ENCODE measurements at places on chromosomes 3 and 15.

DNA sequence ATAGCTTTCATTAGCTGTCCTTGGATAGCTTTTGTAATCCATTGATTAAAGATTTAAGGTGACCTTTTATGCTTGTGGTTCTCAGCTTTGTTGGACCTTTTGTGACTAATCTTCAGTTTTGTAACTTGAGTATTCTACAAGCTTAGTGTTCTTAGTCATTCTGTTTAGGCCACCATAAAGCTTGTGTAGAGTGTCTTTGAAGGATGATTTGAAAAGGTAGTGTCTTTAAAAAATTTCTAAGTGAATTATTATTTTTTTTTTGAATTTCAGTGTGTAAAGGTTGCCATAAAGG is 7.5 kb downstream of the MORF4L1 start:
- DNase-seq, result no peak

DNA sequence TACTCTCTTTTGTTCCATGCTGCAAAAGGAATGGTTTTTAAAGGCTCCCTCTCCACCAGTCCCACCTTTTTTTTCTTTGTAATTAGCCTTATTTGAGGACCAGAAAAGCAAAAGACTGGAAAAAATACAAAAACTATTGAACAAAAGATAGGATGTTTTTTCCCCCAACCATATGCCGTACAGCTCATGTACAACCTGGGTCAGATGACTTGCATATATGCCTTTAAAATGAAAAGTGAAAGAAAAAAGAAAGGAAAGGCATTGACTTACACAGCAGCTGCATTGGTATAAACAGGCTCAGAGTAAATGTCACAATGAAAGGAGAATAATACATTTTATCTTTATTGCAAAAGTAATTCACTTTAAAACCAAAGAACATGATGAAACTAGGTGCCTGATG is 69.5 kb upstream of the CMC1 start:
- DNase-seq, result no peak

DNA sequence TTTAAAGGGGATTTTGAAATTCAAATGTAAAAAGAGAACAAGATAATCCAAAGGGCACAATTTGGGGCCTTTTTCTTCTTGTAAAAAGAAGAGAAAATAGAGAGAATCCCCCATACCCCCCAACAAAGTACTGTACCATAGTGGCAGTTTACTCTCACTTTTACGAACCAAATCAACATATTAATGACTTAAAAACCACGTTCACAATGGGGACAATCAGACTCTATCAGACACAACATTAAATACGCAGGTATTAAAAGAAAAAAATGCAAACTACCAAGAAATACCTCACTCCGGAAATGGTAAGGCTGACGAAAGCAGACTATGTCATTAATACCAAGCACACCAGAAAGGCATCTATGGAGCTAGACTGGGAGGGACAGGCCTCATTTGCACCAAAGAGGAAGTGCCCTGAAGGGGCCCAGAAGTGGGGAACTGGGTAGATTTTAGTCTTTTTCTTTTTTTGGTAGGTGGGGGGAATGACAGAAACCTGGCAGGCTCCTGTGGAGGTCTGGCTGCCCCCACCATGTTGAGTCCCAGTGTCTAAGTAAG is 134.3 kb downstream of the TIGIT start:
- no peak for DNase-seq

- no peak for DNase-seq
Measured at GRCh38 chr15:99439524-99439835, 126.3 kb upstream of the MEF2A start.

- no peak for DNase-seq
Measured at GRCh38 chr3:28612232-28612631, 263.6 kb upstream of the AZI2 start.

DNA sequence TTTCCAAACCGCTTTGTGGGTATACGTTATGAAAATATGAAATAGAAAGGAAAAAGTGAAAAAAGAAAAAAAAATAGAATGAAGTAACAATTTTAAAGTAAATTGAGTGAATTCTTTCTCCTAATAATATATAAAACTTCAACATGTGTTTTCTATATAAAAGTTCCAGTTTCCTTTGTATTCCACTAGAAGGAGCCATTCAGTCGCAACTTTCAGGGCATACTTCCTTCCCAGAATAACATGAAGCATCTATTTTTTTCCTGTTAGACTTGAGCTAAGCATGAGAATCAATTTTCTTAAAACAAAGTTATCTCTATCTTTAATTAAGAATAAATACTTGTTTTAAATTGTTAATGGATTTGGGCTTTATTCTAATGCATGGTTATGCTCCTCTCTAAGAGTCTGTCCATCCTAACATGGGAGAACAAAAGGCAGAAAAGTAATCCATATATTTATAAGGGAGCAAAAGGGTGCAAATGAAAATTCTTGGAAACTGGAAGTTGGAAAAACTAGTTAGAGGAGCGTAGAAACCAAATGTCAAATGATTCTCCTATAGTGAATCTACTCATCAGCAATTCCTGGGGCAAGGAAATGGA is 16.0 kb upstream of the VGLL3 start:
- DNase-seq, result no peak

DNA sequence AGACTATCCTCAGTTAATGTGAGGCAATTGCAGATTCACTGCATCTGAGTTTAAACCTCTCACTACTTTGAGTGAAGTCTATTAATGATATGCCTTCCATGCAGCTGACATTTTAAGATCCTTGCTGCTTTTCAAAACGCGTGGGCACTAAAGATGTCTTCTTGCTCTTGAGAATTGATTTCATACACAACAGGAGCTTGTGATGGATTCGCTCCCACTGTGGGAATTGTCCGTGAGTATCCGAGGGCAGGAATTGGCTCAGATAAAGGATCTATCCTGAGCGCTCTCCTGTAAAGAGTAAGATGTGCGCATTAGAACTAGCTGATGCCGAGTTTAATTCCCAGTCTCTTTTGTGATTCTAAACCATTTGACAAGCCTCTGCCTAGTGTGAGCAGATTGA is 167.9 kb downstream of the ROBO2 start:
- DNase-seq, result no peak

DNA sequence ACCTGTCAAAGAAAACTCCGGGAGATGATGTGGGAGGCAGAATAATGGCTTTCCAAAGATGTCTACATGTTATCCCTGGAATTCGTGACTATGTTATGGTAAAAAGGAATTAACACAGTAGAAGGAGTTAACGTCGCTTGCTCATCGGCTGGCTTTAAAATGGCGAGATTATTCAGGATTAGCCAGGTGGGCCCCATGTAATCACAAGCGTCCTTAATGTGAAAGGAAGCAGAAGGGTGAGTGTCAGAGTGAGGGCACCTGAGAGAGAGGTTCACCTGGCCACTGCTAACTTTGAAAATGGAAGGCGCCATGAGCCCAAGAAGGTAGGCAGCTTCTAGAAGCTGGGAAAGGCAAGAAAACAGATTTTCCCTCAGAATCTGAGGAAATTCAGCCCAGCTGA is 557.2 kb downstream of the EPHB1 start:
- no peak for DNase-seq

- no peak for DNase-seq
Measured at GRCh38 chr15:41492597-41493204, 973 bp upstream of the ITPKA start.

GRCh38 chr15:66993874-66994696 is 71.3 kb upstream of the SMAD3 start:
- DNase-seq, result no peak

GRCh38 chr3:98726084-98726483 is 37.1 kb upstream of the ST3GAL6 start:
- DNase-seq, result no peak

- DNase-seq, result no peak
Measured at GRCh38 chr3:120326784-120327183, 22.4 kb downstream of the LRRC58 start.

- DNase-seq, result no peak
Measured at GRCh38 chr3:55445551-55445950, 41.6 kb downstream of the WNT5A start.

- DNase-seq, result no peak
Measured at GRCh38 chr15:79602180-79602579, 170.0 kb downstream of the MINAR1 start.

DNA sequence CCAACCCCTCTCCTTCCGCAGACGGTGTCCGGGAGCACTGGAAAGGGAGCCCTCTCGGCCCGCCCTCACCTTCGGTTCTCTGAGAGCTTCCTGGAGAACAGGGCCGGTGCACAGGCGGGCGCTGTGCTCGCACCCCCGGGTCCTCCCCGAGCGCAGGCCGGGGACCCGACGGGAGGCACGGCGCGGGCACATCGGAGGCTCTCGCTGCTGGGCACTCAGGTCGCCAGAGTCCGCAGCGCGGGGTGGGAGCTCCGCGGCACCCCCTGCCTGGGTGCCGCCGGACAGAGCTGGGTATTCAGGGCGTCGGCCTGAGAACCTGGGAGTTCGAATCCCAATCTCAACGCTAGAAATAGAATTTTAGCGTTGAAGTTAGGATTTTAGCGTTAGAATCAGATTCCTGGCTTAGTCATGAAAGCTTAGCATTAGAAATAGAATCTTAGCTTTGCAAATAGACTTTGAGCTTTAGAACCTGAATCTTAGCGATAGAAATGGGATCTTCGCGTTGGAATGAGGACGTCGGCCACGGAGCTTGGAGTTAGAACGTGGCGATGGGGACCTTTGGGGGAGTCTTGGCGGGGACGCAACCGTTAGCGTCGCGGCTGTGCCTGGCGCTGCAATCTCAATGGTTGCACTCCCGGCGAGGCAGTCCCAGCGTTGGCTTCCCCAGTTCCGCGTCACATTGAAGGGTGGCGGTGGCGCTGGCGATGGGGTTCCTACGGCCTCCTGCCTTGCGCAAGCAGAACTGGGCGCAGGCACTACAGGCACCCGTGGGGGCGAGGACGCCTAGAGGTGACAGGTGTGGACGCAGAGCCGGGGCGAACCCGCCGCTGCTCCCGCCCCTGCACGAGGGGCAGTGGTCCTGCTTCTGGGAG is 549 bp downstream of the TRH start:
- DNase-seq, result peak; percentile 2

DNA sequence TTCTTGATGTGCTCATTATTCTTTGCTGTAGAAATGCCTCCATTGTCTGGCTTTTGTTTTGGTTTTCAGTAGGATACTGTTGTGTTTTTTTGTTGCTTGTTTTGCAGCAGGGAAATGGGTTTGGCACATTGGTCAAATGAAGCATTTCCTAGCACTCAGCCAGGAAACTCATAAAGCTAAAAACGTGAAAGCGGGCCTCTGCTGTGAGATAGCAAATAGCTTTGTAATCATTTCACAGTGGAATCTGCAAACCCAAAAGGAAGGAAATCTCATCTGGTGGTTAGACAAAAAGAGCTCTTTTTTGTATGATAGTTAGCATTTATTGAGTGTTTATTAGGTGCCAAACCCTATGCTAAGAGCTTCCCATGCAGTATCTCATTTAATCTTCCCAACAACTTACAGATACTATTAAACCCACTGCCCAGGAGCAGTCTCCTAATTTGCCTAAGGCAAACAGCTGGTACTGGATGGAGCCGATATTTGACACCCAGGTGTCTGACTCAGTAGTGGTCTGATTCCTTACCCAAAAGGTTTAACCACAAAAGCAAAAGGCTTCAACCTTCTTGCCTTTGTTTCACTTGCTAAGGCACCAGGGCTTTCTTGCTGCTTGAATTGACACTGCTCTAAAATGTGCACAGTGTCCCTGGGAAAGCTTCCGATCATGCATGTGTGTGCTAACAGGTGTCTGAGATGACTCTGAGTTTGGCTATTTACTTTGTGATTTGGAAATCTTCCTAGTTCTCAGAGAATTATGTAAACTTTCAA is 527.9 kb upstream of the MDFIC2 start:
- DNase-seq, result no peak

DNA sequence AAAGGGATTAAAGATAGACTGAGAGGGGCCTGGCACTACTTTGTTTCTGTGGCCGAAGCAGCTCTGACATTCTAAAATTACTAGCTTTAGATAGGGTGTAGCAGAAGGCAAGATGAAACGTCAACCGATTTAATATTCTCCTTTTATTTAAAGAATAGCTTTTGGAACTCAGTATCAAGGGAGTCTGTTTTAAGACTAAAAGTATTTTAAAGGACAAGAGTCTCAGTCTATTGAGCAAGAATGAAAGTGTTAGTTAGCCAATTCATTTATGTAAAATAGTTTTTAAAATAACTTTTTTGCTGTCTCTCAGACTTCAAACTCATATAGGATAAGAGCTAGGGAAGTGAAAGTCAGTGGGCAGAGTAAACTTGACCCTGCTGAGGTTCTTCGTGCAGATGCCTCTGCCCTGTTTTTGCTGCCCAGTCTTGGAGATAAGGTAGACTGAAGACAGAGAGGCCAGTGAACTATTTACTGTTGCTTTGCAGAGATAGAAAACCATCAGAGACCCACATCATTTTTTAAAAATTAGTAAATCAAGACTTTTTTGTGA is 1090.9 kb downstream of the ROBO2 start:
- no peak for DNase-seq

- DNase-seq, result no peak
Measured at GRCh38 chr3:18827664-18828063, 320.6 kb upstream of the KCNH8 start.

DNA sequence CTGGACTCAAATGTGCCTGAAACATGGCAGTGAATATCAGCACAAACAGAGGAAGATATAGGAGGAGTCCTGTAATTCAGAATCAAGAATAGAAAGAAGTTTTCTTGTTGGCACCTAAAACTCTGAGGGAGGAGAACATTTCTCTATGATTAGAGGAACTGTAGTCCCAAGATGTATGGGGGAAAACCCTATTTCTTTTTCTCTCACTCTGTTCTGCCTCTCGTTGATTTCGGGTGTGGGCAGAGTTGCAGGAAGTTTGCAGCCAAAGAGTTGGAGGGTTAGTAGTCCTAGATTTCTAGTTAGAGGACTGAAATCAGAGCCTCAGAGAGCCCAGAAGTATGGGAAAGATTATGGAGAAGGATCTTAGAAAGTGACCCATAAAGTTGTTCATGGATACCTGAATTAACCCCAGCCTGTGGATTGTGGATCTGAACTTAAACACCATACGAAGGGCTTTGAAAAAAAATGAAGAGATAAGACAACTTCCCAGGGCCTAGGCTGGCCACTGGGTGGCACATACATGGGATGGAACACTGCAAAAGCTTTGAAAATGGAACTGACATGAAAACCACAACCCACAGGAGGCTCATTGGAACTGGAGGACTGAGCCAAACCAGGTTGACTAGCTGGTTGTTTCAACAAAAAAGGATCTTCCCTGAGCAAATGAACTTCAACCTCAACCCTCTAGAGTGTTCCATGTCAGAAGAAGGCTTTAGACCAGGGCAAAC is 34.6 kb downstream of the FMN1 start:
- no peak for DNase-seq

DNA sequence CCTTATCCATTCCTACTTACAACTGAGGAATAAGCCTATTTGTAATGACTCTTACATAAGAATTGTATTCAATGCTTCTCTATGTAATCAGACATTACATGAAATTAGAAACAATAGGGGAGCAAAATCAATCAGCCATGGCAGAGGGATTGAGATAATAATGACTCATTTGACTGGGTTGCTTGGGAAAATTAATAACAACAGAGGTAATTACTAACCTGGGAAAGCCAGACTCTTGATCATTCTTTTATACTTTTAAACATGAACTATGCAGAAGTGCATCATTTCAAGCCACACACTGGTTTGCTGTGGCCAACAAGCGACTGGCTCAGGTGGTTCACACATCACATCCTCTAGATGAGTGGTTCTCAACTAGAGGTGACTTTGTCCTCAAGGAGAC is 126.3 kb upstream of the CRBN start:
- DNase-seq, result no peak
